Activated T-cell treated with anti-CD3 and anti-CD28 coated beads, Interleukin-2, amount 50 U/mL, for 24 hours (primary cell): ENCODE measurements at places on chromosomes 5 and 9.

GRCh38 chr9:131516100-131516499 lies 13.4 kb downstream of the POMT1 start:
- DNase-seq = no peak

- no peak for DNase-seq
Measured at GRCh38 chr5:75306746-75307145, 30.3 kb upstream of the HMGCR start.

DNA sequence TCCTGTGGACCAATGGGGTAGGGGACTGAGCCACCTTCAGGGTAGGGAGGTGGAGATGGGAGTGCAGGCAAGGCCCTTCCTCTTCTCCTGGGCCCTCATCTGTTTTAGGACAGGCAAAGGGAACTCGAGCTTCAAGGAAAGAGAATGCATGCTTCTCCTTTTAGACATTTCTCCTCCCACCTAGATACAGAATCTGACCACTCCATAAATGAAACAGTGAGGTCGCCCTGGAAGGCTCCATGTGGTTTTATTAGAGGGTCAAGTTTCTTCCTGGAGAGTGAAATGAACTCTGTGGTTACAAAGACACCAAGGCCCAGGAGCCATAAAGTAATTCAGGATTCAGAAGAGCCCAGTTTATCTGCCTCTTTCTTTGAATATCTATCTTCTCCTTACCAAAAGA lies 14.9 kb downstream of the LHFPL2 start:
- DNase-seq = no peak

DNA sequence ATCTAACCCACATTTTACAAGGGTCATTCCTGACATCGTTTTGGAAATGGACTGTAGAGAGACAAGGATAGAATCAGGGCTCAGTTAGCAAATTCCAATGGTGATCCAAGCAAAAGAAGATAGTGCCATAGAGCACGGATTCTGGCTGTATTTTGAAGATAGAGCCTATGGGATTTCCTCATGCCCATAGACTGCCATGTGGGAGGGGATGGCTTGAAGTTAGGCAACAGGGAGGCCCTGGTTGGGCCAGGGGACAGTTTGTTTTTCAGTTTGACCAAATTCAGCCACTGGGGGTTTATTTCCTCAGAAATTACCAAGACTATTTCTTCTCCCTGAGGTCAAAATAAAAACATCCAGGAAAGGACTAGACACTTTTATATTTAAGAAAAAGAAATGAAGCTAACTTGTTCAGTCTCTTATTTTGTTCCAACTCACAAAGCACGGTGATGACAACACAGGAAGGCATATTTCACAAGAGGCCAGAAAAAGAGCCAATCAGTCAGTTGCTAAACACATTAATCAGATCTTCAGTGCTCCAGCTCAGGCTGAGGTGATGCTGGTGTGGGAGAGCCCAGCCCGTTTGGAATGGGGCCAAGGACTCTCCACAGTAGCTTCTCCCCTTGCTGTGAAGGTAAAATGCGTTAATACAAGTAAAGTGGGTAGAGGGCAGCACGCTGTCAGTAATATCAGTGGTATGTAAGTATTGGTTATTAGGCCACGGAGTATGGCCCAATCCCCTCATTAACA lies 4.4 kb upstream of the DCTN4 start:
- DNase-seq = no peak

- DNase-seq = no peak
Measured at GRCh38 chr9:136316896-136317676, 10.3 kb upstream of the GPSM1 start.

GRCh38 chr9:78982849-78983248 lies 588.9 kb upstream of the TLE4 start:
- no peak for DNase-seq

DNA sequence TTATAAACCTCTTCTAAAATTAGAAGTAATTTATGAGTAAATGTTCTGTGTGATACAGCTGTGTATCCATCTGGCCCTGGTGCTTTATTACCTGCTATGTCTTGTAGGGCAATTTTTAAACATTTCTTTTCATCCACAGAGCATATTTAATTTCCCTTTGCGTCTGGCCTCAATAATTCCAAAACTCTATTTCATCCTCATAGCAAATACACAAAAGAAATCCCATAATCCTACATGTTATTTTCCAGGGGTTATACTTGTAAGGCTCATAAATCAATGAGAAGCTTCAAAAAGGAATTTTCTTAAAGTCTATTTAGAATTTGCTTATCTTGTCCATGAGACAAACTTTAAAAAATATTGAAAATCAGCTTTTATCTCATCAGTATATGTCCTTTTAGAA lies 167.0 kb downstream of the TTC39B start:
- no peak for DNase-seq

GRCh38 chr9:97938081-97938644 lies at the start of gene HEMGN:
Gene HEMGN, minus strand, starts transcription at chr9:97938172. Its CDS starts 36 bp downstream, at chr9:97938136.
- DNase-seq = peak; percentile 52

- DNase-seq = no peak
Measured at GRCh38 chr9:13879981-13880380, 434.0 kb downstream of the NFIB start.

GRCh38 chr5:59351076-59351794 lies 542.3 kb downstream of the PDE4D start:
- no peak for DNase-seq

- DNase-seq = no peak
Measured at GRCh38 chr9:21668516-21668915, 133.9 kb upstream of the MTAP start.

DNA sequence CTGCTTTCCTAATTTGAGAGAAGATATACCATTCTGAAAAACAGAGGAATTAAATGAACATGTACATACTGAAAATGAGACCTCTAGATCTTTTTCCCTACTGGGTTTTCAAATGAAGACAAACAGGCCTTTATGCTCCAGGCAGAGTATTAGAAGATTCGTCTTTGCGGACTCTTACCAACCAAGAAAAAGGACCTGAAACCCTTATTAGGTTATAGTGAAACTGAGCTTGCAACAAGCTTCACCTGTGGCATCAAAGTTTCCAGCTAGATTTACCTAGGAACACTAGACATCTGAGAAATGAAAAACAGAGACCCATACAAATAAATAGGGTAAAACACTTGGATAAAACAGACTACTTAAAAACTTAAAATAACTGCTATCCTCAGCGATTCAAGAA lies 46.3 kb downstream of the SMIM15 start:
- no peak for DNase-seq

- DNase-seq = no peak
Measured at GRCh38 chr5:32339878-32340277, 27.1 kb upstream of the MTMR12 start.

GRCh38 chr5:82494942-82495341 lies 216.8 kb upstream of the RPS23 start:
- DNase-seq = no peak

DNA sequence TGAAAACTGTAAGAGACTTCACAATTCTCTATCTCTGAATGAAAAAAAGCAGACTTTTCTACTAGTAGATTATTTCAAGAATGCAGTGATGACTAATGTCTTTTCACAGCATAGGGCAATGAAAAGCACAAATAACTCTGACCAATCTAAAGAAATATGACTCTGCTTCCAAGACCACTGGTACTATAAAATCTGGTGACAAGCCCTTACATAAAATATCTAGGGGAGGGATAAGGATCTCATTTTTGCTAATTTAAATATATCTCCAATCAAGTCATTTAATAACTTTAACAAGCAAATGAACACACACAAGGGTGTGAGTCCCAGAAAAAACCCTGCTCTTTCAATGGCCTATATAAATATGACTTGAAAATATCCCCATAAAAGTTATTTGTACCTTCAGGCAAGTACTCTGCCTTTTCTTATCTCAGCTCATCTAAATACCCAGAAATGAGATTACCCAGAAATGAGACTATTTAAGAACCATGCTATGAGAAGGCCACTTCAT lies 105.2 kb downstream of the GNAQ start:
- no peak for DNase-seq

DNA sequence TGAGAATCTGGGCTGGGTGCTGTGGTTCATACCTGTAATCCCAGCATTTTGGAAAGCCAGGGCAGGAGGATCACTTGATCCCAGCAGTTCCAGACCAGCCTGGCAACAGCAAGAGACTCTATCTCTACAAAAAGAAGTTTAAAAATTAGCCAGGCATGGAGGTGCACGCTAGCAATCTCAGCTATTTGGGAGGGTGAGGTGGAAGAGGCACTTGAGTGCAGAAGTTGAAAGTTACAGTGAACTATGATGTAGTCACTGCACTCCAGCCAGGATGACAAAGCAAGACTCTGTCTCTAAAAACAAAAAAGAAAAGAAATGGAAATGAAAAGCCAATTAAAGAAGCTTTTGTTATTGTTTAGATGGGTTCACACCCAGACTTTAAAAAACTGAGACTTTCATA lies 131.6 kb upstream of the RASA1 start:
- no peak for DNase-seq

DNA sequence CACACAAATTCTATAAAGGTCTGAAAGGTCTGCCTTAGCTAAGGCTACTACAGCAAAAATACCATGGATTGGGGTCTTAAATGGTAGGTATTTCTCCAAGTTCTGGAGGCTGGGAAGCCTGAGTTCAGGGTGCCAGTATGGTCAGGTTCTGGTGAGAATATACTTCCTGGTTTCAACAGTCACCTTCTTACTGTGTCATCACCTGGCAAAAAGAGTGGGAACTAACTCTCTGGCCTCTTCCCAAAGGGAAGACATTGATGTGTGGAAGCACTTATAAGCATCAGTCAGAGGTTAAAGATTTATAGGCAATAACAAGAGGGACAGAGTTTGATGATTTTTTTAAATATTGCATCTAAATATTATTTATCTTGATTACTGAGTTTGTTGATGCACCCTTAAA lies 53.0 kb downstream of the ZNF622 start:
- DNase-seq = no peak

- DNase-seq = no peak
Measured at GRCh38 chr9:27086818-27087680, 22.0 kb upstream of the TEK start.

DNA sequence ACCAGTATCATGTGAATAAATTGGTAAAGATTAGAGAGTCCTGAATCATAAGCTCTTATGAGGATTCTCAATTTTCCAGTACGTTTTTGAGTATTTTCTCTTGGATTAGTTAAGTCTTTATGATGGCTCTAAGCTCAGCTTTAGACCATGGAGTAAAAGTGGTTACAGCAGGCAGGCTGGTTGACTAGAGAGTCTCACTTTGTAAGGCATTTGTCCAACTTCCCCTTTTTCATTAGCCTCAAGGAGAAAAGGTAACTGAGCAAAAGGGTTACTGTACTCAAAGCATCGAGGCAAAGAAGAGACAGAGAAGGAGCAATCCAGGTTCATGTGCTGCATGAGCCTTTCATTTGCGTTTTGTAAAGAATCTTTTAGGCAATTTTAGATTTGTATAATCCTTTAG lies 8.5 kb downstream of the NOP16 start:
- no peak for DNase-seq

DNA sequence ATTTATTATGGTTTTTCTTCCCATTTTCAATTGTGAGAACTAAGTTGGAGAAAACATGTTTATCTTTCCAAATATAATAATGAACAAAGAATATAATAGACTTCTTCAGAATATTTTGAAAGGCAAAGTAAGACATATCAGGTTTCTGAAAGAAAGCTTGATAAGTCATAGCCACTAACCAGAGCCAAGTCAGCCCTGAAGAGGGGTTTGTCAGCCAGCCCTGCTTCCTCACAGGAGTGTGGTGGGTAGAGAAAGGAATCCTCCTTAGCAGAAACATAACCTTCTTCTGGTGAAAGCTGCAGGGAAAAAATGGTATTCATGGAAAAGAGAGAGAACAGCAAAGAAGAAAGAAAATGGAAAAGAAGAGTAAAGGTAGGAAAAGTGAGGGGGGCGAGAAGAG lies 93.4 kb downstream of the MPDZ start:
- DNase-seq = no peak

DNA sequence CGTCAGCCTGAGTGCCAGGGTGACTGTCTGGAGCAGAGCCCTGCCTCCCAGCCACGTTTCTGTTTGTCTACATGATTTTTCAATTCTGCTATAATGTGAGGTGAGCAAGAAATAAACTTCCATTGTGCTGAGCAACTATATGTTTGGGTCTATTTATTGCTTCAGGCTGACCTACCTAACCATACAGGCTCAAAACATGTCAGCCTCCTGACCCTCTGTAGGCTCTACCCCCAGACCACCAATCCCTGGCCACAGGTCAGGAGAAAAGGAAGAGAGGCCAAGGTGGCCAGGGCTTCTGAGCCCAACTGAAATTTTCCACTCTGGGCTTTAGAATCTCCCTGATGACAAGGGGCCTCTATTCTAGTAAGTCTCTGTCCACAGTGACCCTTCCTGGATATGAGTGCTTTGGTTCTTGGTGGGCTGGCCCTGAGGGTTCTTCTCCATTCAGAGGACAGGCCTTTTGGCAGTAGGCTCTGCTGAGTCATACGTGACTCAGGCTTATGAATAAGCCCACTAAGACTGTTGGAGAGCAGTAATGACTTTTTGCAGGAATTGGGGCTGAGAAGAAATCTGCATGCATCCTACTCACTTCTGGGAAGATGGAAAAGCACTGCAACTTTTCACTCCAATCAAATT lies 117.2 kb upstream of the TBCA start:
- DNase-seq = no peak

- no peak for DNase-seq
Measured at GRCh38 chr9:107158321-107158720, 124.8 kb upstream of the RAD23B start.

DNA sequence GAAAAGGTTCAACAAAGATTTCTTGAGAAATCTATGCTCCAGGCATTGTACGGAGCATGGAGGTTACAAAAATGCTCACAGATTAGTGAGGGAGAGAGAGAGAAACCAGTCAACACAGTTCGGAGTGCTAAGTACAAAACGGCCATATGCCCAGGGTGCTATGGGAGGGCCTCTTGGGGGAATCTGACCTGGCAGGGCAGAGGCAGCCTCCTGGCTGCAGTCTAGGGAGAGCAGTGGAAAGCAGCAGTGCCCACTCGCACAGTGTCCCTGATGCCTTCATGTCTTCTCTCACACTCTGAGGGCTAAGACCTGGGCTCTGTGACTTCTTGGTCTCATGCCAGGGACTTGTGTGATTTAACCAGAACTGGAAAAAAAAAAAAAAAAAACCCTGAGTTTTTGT lies 29.8 kb upstream of the SMC5 start:
- no peak for DNase-seq

DNA sequence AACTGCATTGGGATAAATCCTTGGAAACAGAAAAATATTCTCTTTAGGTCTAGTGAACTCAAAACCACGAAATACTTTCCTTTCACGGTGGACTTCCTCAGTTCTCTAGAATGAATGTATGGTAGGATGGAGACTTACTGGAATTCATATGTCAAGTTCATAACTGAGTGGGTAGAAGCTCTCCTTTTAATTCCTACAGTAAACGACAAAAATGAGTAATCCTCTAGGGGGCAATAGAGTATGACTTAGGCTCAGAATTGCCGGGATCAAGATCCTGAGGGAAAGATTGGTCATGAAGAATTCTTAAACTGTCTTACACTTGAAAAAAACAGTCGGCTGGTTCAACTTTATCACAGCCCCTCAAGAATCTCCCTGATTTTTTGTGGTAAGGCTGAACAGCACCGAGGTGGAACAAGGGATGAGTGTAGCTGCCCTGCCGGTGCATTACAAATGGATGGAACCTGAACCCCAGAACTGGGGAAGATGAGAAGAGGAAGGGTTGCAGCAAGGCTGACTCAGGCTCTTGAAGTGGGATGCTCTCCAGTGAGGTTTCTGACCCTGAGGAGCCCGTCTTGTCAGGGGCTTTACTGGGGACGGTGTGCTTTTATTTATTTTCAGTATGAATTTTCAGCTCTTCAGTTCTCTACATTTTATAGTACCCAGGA lies 14.0 kb upstream of the LOX start:
- no peak for DNase-seq

GRCh38 chr5:125882061-125882460 lies 541.1 kb upstream of the GRAMD2B start:
- no peak for DNase-seq
